ENCODE measurements at places on chromosomes 1 and 21.
A peak's percentile ranks its signal among the peaks of the same experiment; 100 is the strongest.

GRCh38 chr1:100941098-100941527 lies 45.2 kb downstream of the SLC30A7 start:
- DNase-seq = no peak
- H3K4me1 ChIP-seq = no peaks in the 10 kb centered on the region
- H3K27me3 ChIP-seq = no peaks in the 10 kb centered on the region
- H3K27ac ChIP-seq = no peak overlapping the region
- no peak overlapping the region for H3K4me3 ChIP-seq
- H3K36me3 ChIP-seq = peaks cover 37% of the 10 kb centered on the region

DNA sequence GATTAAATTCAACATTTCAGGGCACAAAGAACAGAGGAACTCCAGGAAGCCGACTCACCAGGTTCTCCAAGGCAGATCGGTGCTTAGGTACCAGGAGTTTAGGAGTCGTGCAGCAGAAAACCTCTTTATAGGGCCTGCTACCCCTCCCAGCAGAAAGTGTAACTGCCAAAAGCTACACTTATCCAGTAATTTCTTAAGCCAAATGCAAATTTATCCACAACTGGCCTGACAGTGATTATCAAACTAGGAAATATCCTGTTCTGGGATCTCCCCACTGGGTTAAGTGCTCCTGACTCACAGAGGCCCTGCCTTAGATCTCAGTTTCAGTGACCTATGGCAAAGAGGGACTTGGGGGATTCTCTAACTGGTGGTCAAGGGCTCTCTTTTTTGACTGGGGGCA lies at the start of gene SPRR2F:
Gene SPRR2F, minus strand, starts transcription at position 101 of the 400 bp plus-strand sequence. CDS start 783 bp downstream, outside the sequence.
- H3K27me3 ChIP-seq = no peaks in the 10 kb centered on the region
- H3K36me3 ChIP-seq = no peaks in the 10 kb centered on the region
- H3K4me3 ChIP-seq = no peak within 1 kb of the TSS
- no peak within 1 kb of the TSS for H3K27ac ChIP-seq
- no peaks in the 10 kb centered on the region for H3K4me1 ChIP-seq

GRCh38 chr1:91583326-91583755 lies 82.7 kb downstream of the CDC7 start:
- DNase-seq = no peak
- H3K4me3 ChIP-seq = no peak overlapping the region
- no peaks in the 10 kb centered on the region for H3K4me1 ChIP-seq
- H3K36me3 ChIP-seq = no peaks in the 10 kb centered on the region
- H3K27ac ChIP-seq = no peak overlapping the region

- no peaks in the 10 kb centered on the region for H3K27me3 ChIP-seq
- H3K4me3 ChIP-seq = no peak overlapping the region
- DNase-seq = no peak
- no peaks in the 10 kb centered on the region for H3K4me1 ChIP-seq
- no peaks in the 10 kb centered on the region for H3K36me3 ChIP-seq
These were observed 373.7 kb upstream of the C1orf174 start for GRCh38 chr1:4273747-4274146.

GRCh38 chr1:9494936-9495758 lies 44.1 kb upstream of the SLC25A33 start:
- H3K4me3 ChIP-seq = peak overlapping the region; percentile 66
- no peak overlapping the region for H3K27ac ChIP-seq
- H3K36me3 ChIP-seq = no peaks in the 10 kb centered on the region
- H3K27me3 ChIP-seq = no peaks in the 10 kb centered on the region
- peaks cover 9% of the 10 kb centered on the region for H3K4me1 ChIP-seq

- H3K27me3 ChIP-seq = no peaks in the 10 kb centered on the region
- no peak overlapping the region for H3K4me3 ChIP-seq
- H3K27ac ChIP-seq = no peak overlapping the region
- no peaks in the 10 kb centered on the region for H3K36me3 ChIP-seq
- H3K4me1 ChIP-seq = peaks cover 10% of the 10 kb centered on the region
These were observed 37.4 kb upstream of the DISP1 start for GRCh38 chr1:222777463-222777862.

DNA sequence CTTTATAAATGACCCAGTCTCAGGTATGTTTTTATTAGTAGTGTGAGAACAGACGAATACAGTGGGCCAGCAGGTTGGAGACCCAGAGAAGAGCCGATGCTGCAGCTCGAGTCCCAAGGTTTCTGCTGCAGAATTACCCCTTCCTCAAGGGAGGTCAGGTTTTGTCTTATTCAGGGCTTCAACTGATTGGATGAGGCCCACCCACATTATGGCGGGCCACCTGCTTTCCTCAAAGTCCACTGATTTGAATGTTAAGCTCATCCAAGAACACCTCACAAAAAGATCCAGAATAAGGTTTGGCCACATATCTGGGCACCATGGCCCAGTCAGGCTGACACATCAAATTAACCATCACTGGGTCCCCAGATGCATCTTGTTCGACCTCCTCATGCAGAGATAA lies 40.9 kb downstream of the FBXO2 start:
- no peak for DNase-seq
- H3K27me3 ChIP-seq = no peaks in the 10 kb centered on the region
- H3K27ac ChIP-seq = no peak overlapping the region
- H3K36me3 ChIP-seq = no peaks in the 10 kb centered on the region

- no peaks in the 10 kb centered on the region for H3K4me1 ChIP-seq
- peak overlapping the region; percentile 41 for H3K4me3 ChIP-seq
- H3K36me3 ChIP-seq = no peaks in the 10 kb centered on the region
- H3K27me3 ChIP-seq = no peaks in the 10 kb centered on the region
- no peak overlapping the region for H3K27ac ChIP-seq
- peak; percentile 49 for DNase-seq
These were observed 494.7 kb upstream of the ADGRL2 start for GRCh38 chr1:81305997-81306452.

- H3K36me3 ChIP-seq = no peaks in the 10 kb centered on the region
- H3K27me3 ChIP-seq = no peaks in the 10 kb centered on the region
These were observed 300.0 kb upstream of the VAMP3 start for GRCh38 chr1:7470904-7471638.

DNA sequence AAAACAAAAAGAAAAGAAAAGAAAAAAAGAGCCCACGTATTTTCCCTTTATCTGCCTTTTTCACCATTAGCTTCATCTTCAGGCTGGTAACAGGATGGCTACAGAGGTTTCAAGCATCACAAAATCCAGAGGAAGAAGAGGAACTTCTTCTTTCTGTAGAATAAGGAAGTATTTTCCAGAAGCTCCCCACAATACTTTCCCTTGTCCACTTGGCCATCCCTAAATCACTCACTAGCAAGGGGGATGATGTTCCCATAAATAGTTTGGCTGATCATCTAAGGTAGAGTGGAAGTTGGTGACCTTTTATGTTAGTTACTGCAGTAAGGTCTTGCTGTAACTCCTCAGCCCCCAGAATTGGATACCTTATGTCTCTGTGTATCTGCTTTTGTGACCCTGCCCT lies 45.1 kb upstream of the RNF11 start:
- H3K4me1 ChIP-seq = no peaks in the 10 kb centered on the region
- H3K36me3 ChIP-seq = no peaks in the 10 kb centered on the region
- no peaks in the 10 kb centered on the region for H3K27me3 ChIP-seq
- no peak overlapping the region for H3K27ac ChIP-seq
- H3K4me3 ChIP-seq = no peak overlapping the region

GRCh38 chr1:58848818-58849411 lies 65.1 kb upstream of the JUN start:
- no peaks in the 10 kb centered on the region for H3K36me3 ChIP-seq
- no peaks in the 10 kb centered on the region for H3K27me3 ChIP-seq
- H3K27ac ChIP-seq = no peak overlapping the region
- H3K4me3 ChIP-seq = no peak overlapping the region
- no peak for DNase-seq
- H3K4me1 ChIP-seq = no peaks in the 10 kb centered on the region

DNA sequence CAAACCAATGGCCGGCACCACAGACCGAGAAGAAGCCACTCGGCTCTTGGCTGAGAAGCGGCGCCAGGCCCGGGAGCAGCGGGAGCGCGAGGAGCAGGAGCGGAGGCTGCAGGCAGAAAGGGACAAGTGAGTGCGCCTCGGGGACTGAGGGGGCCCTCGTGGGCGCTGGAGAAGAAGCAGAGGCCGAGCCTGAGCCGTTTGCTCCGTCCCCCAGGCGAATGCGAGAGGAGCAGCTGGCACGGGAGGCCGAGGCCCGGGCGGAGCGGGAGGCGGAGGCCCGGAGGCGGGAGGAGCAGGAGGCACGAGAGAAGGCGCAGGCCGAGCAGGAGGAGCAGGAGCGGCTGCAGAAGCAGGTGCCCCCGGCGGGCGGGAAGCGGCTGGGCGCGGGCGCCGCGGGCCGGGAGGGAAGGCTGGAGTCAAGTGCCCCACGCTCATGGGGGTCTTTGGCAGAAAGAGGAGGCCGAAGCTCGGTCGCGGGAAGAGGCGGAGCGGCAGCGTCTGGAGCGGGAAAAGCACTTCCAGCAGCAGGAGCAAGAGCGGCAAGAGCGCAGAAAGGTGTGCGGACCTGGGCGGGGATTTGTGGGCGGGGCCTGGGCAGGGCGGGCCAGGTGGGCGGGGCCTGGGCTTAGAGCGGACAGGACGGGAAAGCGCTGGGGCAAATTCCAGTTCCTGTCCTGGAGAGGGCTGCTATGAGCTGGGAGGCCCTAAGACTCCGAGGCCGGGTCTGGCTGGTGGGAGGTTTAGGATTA lies 22.7 kb downstream of the MAP7D1 start:
- no peak overlapping the region for H3K27ac ChIP-seq
- H3K27me3 ChIP-seq = no peaks in the 10 kb centered on the region
- H3K36me3 ChIP-seq = peaks cover 26% of the 10 kb centered on the region
- peaks cover 21% of the 10 kb centered on the region for H3K4me1 ChIP-seq
- DNase-seq = no peak

DNA sequence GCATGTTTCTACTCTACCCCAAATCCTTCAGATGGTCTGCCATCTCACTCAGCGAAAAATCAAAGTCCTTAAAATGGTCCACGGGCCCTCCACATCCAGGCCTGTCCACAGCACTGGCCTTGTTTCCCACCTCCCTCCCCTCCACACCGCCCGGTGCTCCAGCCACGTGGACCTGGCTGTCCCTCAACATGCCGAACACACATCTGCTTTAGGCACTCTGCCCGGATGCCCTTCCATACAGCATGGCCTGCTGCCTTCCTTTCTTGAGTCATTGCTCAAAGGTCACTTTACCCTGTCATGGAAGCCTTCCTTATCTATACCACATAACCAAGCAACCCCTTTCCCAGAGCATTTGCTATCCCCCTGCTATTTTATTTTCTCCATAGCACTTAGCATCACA lies 143.0 kb downstream of the DNM3 start:
- no peaks in the 10 kb centered on the region for H3K36me3 ChIP-seq
- no peaks in the 10 kb centered on the region for H3K27me3 ChIP-seq
- H3K27ac ChIP-seq = no peak overlapping the region
- no peak overlapping the region for H3K4me3 ChIP-seq

DNA sequence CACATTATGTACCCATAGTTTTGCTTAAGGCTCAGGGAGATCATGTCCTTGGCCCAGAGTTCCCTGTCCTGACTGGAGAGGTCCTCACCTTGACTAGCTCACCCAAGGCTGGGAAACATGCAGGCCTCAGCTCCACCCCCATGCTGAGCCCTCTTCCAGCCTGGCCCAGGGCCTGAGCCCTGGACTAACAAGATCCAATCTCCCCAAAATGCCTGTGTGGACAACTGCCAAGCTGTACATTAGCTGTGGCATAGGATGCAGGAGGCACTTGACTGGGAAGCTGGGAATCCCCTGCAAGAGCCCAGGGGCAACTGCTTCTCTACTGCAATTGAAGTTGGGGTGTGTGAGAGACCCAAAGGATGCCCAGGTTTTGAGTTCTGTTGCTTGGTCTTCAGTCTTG lies 2.1 kb downstream of the LINGO4 start:
- no peaks in the 10 kb centered on the region for H3K27me3 ChIP-seq
- no peak for DNase-seq
- no peaks in the 10 kb centered on the region for H3K36me3 ChIP-seq
- no peak overlapping the region for H3K27ac ChIP-seq
- H3K4me3 ChIP-seq = no peak overlapping the region
- peaks cover 11% of the 10 kb centered on the region for H3K4me1 ChIP-seq

DNA sequence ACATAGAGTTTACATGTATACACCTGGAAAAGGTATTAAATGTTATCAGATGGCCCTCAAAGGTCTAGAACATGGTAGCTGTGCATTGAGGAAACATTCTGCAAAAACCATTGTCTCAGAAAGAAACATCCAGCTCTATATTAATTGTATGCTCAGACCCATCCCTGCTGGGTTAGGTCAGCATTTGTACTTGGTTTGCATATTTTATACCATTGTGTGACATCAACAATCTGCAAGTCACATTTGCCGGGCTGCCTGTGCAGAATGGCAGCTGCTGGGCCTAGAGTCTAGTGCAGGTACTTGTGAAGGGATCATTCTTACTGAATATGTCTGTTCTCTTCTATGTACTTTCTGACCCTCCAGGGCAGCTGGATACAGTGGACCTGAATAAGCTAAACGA lies 43.9 kb upstream of the LAMC2 start:
- H3K27ac ChIP-seq = no peak overlapping the region
- no peak overlapping the region for H3K4me3 ChIP-seq
- no peak for DNase-seq
- H3K4me1 ChIP-seq = no peaks in the 10 kb centered on the region
- H3K36me3 ChIP-seq = no peaks in the 10 kb centered on the region

DNA sequence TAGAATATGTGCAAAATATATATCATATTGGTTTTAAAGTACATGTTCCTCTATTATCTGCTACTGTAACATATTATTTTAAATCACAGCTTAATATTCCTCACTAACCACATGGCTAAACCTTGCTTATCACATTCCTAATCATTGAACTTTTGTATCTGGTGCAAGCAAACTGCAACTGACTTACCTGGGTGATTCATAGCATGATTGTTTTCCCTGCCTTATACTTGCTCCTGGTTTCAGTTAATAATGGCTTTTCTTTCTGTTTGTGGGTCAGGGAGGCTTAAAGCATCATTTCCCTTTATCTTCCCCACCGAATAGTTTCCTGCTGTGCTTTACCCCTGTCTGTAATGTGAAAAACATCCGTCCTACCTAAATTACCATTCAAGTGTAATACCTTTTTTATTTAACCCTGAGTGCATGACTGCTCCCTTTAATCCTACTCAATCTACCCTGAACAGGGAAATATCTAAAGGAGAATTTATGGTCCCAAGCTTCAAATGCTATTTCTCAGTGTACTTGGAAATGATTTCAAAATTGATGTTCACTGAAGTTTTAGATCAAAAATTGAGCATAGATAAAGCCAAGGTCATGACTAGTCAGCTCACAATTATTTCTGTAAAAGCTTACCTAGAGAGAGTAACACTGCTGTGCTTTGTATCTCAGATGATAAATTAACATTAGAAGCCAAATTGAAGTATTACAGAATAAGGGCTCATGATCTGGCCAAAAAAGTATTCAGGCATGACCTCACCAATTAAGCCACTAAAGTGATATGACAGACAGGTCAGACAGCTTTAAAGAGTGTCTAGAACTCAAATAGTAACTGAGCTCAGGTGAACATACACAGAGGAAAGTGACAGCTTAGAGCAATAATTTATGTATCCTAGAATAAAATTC lies 507.1 kb downstream of the BRINP3 start:
- H3K4me3 ChIP-seq = no peak overlapping the region
- no peaks in the 10 kb centered on the region for H3K27me3 ChIP-seq
- no peak for DNase-seq
- no peaks in the 10 kb centered on the region for H3K36me3 ChIP-seq
